ENCODE measurements at places on chromosomes 5 and 9.

DNA sequence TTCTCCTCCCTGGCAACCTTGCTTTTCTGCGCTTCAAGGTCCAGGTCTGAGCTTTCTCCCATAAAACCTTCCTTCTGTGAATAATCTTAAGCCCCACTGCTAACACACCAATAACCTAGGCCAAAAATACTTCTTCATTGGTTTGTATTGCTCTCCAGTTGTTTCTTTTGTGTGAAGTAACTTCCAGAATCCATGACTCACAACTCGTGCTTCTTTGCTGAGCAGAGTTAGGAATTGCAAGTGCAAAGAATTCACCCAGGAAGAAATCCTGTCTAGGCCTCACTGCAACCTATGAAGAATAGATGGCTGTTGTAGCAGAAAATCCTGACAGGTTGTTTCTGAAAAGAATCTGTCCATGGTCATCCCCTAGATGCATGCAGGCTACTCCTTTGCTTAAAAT lies 295.7 kb downstream of the MED10 start:
- DNase-seq: no peak

DNA sequence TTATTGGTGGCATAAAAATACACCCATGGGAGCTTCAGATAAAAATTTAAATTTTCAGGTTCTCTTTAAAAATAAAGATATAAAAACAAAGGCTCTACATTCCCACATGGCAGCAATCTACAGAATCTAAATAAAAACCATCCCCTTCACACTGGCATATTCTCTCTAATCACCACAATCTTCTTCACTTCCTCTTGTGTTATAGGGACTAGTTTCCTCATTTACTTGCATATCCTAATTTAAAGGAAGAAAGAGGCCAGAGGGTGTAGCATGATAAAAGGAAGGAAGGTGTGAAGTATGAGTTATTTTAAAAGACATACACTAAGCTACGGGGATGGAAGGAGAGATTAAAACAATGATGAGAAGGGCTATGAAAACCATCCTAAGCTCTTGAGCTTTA lies 390.5 kb downstream of the ZNF608 start:
- no peak for DNase-seq

GRCh38 chr5:428219-428618 lies 14.8 kb upstream of the EXOC3 start:
- DNase-seq: no peak

DNA sequence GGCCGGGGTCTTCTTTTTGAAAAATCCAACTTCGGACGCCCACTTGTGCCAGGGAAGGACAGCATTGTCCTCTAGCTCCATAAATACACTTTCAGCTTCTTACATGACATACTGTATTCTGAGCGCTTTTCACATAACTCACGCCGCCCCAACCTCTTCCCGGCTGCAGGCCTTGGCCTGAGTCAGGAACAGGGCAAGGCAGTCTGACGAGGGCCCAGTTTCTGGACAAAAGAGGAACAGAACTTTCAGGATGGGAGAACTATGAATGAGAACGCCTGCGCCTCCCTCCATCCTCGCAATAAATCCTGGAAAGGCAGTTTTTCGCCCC lies 650 bp downstream of the DCTN4 start:
- DNase-seq: no peak

DNA sequence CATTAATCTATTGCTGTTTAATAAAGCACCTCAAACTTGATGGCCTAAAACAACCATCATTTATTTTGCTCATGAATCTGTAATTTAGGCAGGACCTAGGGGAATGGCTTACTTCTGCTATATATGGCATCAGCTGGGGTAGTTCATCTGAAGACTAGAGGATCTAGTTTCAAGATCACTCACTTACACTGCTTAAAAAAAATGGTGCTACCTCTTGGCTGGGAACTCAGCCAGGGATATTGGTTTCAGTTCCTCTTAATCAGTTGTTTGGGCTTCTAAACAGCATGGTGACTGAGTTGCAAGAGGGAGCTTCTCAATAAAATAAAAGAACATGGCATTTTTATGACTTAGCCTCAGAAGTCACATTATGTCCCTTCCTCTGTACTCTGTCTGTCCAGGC lies 142.0 kb downstream of the FAM114A2 start:
- DNase-seq: no peak

DNA sequence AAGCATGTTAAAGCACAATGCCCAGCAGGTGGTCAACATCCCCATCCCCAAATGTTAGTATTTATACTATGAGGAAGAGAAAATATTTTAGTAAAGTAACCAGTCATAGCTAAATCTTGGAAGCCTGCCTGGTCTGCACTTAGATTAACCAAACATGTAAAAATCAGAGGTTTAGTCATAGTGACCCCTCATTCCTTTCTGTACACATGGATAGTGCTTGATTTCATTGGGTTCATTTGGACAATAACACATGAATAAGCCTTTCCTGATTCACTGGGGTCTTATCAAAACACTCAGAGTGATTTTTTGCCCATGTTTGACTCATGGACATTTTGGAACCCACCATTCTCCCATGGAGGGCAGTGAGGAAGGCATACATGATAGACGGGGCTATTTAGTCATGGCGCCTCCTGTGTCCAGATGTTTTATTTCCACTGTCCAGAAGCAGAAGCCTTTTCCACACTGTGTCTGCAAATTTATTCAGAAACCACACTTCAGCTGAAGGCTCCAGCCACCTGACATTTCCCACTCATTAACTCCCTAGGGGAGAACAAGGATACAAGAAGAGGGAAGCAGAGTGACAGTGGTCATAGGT lies 32.5 kb downstream of the OR1J1 start:
- no peak for DNase-seq

DNA sequence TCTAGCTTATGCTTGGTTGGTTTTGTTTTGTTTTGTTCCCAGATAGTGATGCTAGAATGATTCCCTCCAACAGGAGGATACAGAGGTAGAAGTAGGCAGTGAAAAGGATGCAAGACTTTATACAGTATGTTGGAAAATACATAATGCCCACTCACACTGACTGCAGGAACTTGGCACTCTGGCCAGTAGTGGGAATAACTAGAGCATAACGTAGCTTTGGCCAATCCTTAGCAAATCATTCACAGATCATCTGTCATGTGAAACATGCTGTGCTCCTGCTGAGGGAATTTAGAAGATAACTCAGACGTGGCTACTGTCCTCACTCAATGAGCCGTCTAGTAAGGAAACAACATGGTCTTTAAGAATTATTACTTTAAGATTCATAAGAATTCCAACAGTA lies 13.5 kb downstream of the CFAP90 start:
- DNase-seq: no peak

GRCh38 chr9:99690573-99690972 lies 131.1 kb upstream of the NR4A3 start:
- DNase-seq: no peak

- no peak for DNase-seq
Observed at GRCh38 chr5:74337984-74338310, 302.6 kb downstream of the ENC1 start.

DNA sequence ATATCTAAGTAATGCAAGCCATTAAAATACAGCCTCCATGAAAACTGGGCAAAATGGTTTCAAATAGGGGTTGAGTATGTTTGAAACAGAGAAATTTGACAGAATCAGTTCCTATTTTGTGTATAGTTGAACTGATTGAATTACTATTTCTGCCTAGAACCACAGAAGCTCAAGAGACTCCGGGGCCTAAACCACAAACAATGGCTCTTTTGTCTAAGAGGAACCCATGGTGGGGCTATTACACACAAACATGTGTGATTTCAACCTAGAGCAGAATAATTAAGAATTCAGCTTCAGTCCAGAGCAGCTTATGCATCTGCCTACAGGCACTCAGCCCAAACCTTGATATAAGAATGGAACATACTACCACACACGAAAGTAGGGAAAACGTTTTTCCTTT lies 171.2 kb upstream of the MPDZ start:
- no peak for DNase-seq

DNA sequence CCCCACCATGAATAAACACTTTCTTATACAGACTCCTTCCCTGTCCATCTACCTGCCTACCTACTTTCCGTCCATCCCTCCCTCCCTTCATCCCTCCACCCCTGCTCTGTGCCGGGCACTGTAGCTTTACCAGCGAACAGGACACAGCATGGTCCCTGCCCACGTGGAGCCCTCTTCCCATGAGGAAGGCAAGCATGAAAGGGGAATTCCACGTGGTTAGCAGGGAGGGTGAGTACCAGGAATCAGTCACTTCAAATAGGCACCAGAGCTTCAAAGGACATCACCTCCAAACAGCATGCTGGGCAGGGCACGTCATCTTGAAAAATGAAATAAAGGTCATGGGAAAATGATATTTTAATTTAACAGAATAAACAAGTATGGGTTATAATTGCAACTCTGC lies 35.0 kb upstream of the TDRD7 start:
- DNase-seq: no peak

- no peak for DNase-seq
Observed at GRCh38 chr5:134097211-134097749, 17.2 kb upstream of the TCF7 start.

GRCh38 chr5:66529182-66529581 lies 67.0 kb upstream of the MAST4 start:
- no peak for DNase-seq

DNA sequence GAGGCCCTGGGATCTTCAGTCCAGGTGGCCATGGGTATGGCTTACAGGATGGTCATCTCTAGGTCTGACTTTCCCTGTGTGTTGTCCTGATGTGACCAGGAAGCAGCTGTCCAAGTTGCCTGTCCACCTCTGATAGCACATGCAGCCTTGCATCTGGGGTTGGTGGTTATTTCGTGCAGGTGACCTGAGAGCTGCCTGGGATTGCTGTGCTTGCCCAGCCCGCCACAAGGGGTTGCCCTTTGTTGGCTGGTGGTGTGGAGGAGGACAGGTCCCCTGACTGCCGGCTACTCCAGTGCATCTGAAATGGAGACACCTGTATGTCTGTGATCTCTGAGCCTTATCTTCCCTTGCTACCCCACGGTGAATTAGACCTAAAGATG lies 212.6 kb downstream of the ARHGAP26 start:
- DNase-seq: no peak

DNA sequence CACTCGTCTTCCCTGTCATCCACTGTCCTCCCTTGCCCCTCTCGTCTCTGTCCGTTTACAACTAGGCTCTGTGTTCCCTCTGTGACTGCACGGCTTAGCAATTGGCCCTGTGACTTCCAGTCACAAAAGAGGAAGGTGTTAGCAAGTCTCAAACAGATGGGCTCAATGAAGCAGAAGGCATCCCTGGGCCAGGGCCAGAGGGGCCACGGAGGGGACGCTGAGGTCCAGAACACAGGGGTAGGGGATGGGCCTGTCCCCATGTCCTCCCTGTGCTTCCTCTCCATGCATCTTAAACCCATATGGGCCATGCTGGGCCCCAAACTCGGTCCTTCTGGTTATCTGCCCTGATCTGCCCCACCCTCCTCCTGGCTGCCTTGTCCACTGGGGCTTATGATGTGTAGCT lies at the start of gene CD72:
Gene CD72, minus strand, starts transcription at position 89 of the 403 bp plus-strand sequence. CDS start 110 bp downstream, outside the sequence.
- DNase-seq: no peak

- DNase-seq: no peak
Observed at GRCh38 chr9:78559449-78559885, 262.5 kb downstream of the PSAT1 start.

DNA sequence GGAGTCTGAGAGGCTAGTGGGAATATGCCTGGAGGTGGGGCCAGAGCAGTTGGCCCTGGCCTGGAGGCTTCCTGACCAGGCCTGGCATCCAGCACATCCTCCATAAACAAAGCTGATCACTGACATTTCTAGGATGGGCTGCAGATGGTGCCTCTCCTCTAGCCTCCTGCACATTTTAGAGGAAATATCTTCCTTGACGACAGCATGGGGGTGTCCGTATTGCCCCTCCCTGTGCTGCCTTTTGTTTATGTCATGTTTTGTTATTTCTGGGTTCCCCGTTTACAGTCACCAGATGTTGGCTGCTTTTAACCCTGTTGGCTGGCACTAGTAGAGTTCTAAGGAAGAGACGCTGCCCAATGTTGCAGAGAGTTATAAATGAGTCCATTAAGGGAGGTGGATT lies 148.5 kb downstream of the PHF2 start:
- no peak for DNase-seq

DNA sequence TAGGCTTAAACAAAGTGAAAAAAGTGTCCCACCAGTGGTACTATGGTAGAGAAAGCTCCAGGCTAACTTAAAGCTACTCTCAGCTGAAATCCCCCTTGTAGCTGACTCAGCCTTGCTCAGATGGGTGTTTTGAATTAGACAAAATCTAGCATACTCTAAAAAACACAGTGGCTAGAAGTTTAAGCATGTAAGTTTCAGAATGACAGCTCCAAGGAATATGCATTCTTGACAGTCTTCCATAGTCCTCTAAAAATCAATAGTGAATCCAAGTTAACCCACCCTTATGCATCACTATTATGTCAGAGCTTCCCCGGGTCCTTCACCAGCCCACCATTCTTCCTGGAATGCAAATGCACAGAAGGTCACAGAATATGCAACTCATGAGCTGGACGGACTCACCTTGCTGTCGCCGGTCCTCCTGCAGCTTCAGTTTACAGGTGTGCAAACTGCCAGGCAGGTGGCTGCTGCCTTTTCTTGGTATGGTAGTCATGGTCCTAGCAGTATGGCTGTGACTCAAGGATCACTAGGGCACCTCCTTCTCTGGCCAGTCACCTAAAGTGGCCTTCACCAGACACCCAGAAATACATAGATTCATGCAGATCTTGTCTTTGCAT lies 668 bp downstream of the RANBP3L start:
- no peak for DNase-seq

DNA sequence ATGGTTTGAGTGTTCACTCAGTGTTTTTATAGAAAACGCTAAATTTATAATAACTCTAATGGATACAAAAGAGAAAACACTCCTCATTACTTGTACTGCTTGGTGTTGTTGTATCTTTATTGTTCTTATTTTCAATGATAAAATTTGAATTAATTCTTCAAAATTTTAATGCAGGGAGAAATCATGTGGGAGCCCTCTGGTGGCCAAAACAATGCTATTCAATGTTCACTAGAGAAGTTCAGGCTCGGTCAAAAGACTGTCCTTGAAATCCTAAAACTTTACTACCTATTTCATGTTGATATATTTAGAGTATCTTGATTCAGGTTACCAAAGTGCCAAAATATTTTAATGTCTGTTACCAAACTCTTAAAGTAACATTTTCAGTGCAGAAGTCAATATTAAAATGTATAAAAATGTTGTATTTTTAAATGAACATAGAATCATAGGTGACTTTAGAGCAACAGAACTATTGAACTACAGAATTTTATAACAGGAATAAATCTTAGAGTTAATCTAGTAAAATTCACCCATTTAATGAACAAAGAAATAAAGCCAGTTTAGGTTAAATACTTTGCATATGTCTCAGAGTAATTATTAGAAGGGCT lies 1259.8 kb downstream of the PTPRD start:
- no peak for DNase-seq

DNA sequence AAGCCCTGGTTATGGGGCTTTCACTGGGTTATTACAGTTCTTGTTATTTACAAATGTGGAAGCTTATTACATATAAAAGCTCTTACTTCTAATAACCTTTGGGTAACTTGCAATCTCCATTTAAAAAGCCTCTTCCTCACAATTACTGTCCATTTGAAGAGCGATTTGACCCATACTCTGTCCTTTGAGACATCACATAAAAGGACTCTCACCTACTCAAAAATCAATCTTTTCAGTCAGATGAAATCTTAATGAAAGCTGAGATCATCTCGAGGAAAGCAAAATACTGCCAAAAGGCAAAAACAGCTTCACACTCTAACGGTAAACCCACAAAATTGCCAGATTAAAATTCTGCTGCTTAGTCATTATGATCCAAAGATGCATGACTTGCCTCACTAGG lies 29.8 kb downstream of the ELAVL2 start:
- no peak for DNase-seq

Measured in CMK (cell line).